ENCODE measurements at places on chromosomes 5 and 9.

GRCh38 chr9:112677040-112677439, 40.9 kb downstream of the INIP start:
- DNase-seq: no peak

GRCh38 chr5:18686253-18686652, 1052.0 kb downstream of the TAF11L14 start:
- no peak for DNase-seq

- DNase-seq: no peak
These were observed 62.9 kb upstream of the TNFAIP8 start for GRCh38 chr5:119292701-119293515.

DNA sequence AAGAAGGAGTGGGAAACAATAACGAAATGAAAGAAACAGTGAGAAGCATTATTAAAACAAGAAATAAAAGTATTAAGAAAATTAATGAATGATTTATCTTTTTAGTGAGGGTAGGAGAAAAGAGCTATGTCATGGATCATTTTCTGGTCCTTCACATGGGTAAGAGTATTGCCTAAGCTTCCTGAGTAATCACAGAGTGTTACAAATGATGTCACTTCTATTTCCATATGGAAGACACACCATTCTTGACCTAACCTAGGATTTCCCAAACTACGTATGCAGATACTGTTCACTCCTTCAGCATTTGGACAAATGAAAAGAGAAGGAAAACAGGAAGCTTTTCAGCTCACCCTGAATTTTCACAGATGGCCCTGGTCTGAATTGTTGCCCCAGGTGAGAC, 3.3 kb upstream of the TSLP start:
- DNase-seq: no peak

GRCh38 chr9:73269430-73270101, 117.9 kb downstream of the ANXA1 start:
- no peak for DNase-seq

DNA sequence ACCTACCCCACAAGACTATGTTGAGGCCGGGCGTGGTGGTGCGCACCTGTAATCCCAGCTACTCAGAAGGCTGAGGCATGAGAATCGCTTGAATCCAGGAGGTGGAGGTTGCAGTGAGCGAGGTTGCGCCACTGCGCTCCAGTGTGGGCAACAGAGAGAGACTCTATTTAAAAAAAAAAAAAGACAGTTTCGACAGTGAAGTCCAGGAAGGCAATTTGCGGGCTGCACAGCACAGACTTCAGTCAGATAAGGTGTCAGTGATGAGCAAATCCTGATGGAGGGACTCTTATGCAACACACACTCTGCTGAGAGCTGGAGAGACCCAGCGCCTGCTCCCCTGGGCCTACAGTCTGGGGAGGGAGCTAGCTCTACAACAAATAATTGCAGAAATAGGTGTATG, 14.2 kb downstream of the CCNJL start:
- no peak for DNase-seq

- DNase-seq: no peak
These were observed 165.8 kb downstream of the GADD45G start for GRCh38 chr9:89770531-89771174.

GRCh38 chr5:173642895-173643481, 26.5 kb upstream of the BOD1 start:
- DNase-seq: no peak

DNA sequence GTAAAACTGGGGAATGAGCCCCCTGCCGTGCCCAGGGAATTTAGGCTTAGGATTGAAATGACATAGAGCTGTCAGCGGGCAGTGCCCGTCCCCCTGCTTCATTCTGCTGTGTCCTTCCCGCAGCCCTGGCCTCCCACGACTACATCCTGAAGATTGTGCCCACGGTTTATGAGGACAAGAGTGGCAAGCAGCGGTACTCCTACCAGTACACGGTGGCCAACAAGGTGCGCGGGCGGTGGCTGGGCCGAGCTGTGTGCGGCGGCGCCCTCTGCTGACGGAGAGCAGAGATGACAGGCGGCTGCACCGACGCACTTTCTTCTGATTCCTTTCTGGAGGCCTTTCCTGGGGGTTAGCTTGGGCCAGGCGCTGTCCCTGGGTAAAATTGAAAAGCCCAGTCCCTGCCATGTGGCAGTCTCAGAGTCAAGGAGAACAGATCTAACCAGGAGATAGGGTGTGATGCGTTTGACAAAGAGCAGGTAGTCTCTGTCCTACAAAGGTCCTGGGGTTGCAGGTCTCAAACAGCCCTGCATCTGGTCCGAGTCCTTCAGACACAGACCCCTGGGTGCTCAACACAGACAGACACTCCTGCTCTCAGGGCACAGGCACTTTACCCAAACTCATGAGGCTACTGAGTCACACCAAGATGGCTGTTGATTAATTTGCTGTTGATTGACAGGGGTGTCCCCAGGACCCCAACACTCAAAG, 26.8 kb upstream of the RPL26L1 start:
- DNase-seq: peak; percentile 75

DNA sequence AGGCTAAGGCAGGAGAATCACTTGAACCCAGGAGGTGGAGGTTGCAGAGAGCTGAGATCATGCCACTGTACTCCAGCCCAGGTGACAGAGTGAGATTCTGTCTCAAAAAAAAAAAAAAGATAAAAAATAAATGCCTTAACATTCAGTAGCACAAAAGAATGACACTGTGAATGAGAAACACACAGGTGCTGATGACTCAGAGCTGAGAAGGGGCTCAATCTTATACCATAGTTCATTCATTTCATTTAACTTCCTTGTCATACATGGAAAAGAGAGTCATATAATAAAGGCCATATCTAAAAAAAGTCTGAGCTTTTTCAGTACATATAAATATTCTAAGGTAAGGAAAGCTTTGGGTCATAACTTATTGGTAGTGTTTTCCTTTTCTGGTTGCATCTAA, 40.6 kb downstream of the WWC1 start:
- DNase-seq: no peak

- DNase-seq: no peak
These were observed 6.5 kb upstream of the NEK6 start for GRCh38 chr9:124251204-124251603.

- no peak for DNase-seq
These were observed 122.2 kb upstream of the ACOT12 start for GRCh38 chr5:81516091-81516490.

GRCh38 chr5:32587067-32587551, 1.8 kb downstream of the SUB1 start:
- no peak for DNase-seq

- DNase-seq: no peak
These were observed 219.3 kb downstream of the PBX3 start for GRCh38 chr9:125966466-125966865.

DNA sequence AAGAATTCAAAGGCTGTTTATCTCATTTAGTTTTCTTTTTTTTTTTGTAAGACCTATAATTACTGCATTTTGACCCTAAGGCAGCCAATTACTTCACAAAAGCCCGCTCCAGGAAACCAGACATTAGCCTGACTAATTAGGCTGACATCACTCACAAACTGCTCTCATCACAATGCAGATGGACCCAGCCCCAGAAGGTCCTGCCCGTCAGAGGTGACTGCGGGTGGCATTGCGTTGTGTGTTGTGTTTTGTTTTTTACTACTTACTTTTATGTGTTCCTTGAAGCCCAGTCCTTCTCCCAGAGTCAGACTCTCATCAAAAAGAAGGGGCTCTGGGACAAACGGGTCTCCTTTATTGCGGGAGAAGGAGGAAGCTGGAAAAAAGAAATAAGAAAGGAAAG, 172.2 kb downstream of the HSD17B3 start:
- DNase-seq: no peak

DNA sequence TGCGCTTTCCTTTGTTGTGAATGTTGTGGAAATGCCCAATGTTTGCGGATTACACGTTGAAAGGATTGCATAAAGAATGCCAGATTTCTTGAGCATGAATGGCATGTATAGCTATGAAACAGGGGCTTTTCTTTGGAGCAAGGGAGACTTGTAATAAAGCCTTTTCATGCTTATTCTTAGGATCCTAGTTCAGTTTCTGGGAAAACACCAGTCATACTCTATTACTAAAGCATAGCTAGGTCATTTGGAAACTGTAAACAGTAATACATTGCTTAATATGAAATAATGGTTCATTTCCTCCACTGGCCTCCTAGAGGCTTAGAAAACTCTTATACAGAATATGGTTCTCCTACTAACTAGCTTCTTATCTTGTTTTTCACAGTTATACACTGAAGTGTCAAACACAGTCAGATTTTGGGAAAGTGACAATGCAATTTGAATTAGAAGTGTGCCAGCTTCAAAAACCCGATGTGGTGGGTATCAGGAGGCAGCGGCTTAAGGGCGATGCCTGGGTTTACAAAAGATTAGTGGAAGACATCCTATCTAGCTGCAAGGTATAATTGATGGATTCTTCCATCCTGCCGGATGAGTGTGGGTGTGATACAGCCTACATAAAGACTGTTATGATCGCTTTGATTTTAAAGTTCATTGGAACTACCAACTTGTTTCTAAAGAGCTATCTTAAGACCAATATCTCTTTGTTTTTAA, 104.2 kb downstream of the MELK start:
- no peak for DNase-seq

- no peak for DNase-seq
These were observed 14.1 kb upstream of the IQGAP2 start for GRCh38 chr5:76388791-76389512.

DNA sequence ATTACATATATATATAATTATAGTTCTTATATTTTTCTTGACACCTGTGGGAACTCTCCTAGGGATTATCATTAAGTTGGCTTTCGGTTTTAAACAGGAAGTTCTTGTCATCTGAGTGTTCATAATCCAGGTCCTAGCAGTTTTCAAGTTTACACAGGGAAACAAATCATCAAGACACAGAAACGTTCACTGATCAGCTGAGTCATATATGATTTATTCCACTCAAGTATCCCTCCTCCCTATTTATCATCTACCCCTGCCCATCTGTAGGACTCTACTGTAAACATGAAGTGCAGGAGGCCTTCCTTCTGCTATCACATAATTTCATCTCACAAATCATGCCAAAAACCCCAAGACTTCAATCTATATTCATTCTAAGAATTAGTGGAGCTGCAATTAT, 6.3 kb downstream of the SLC25A51 start:
- DNase-seq: no peak

DNA sequence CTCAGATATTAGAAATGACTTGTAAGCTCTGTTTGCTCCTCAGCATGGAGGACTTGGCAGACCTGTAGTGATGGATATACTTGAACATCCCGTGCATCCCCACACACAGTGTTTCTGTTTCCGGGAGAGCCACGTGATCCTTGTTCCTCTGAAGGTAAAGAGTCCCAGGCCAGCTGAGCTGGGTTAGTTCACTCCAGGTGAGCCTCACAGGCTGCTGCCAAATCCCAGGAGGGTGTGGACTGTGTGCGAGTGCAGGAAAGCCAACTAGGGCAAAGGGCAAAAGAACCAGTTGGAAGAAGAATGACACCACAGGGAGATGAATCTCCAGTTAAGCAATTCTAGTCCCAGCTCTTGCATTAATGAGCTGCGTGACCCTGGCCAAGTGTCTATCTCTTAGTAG, 10.4 kb upstream of the TOMM5 start:
- DNase-seq: no peak

- DNase-seq: no peak
These were observed 266.8 kb downstream of the SEMA5A start for GRCh38 chr5:9278921-9279603.

- DNase-seq: no peak
These were observed 10.0 kb downstream of the SPINK4 start for GRCh38 chr9:33249983-33250382.

GRCh38 chr9:5832071-5832537, 813 bp downstream of the ERMP1 start:
- DNase-seq: no peak

- DNase-seq: no peak
These were observed 5.1 kb upstream of the HSPA5 start for GRCh38 chr9:125246261-125246667.

GRCh38 chr9:71955300-71955915, 44.0 kb downstream of the C9orf85 start:
- no peak for DNase-seq

DNA sequence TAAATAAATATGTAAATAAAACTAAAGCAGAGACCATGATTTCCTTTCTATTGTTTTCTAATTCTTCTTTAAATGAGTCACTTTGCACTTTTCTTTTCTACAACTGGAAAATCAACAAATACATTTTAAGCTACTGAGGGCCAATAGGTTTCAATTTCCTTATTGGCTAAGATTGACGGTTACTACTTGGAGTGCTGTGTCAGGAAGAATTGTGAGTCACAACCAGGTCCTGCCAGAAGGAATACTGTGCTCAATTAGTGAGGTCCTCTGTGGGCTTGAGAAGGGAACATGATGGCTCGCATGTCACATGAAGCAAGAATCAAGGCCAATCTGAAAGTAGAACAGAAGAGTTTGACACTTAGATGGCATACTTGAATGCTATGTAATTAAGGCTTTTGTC, 110.8 kb downstream of the HMHB1 start:
- DNase-seq: no peak

- no peak for DNase-seq
These were observed 509.4 kb downstream of the BNC2 start for GRCh38 chr9:16361118-16361517.

DNA sequence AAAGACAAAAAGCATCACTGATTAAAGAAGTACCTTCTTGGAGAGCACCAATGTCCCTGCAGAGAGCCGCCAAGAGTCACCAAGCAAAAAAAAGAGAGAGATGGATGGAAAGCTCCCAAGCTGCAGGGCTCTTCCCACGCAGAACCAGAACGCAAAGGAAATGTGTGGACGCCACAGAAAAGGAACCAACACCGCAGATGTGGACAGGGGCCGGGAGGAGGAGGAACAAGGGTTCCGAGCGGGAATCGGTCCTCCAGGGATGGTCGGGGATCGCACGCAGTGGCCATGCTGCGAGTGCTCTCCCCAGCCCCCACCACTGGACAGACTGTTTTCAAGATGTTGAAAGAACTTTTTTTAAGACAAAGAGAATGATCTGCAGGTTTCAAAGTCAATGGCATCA, 40.2 kb upstream of the ZNF354A start:
- no peak for DNase-seq

- DNase-seq: no peak
These were observed at the start of gene PCDHGB2 for GRCh38 chr5:141359790-141360426. PCDHGB2 (plus strand) TSS chr5:141359994; CDS start chr5:141360136, 142 bp downstream.

DNA sequence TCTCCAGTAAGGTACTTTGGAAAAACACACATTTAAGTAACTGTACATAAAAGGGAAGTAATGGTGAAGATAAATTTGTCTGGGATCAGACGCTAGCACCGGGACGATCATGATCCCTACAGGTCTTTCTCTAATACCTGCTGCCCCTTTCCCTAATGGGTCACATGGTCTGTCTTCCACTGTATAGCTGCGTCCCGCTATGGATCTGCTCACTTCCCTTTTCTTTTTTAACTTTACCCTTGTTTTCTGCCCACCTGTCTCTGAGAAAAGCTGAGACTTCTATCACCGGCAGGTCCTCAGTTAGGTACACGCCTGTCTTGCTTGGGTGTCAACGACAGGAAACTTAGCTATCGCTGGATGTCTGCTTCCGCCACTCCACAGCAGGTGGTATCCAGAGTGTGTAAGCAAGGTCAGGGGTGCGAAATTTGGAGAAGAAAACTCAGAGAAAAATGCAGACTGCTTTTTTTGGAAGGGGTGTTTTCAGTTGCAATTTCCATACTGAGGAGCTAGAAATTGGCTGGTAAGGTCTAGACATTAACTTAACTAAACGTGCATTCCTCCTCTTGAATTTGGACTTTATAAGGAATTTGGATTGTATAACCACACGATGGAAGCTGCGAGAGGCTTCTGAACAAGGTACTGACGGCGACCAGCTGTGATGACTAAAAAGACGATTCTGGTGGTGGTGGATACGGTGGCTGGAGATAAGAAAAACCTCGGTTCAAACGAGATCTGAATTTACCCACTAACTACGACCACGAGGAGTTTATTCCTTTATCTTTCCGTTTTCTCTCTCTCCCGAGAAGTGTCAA, 1.1 kb upstream of the ICE1 start:
- DNase-seq: peak; percentile 28
